Stimulated activated CD8-positive, alpha-beta memory T cell treated with anti-CD3 and anti-CD28 coated beads, Interleukin-12 subunit alpha, Interleukin-12 subunit beta, amount 100 ng/mL, for 4 hours (primary cell): ENCODE measurements at places on chromosomes 1 and 21.

GRCh38 chr1:37537378-37537777 is 16.7 kb downstream of the SNIP1 start:
- DNase-seq: no peak

- no peak for DNase-seq
Measured at GRCh38 chr1:113252166-113252565, 138.1 kb upstream of the MAGI3 start.

DNA sequence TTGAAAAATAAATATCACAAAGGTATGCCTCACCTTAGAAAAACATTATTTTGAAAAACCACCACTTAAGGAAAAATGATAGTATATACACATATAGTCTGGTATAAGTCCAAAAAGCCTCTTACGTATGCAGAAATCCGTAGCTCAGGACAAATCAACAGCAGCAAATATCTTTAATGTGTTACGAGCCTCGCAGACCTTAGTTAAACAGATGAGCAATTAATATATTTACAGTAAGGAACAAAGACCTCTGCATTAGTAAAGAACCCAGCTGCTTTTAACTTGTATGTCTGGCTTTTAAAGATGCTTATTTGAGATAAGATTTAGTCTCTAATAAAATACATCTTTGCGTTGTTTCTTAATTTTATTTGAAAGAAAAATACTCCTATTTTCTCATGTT is 79.9 kb upstream of the CHRM3 start:
- DNase-seq: no peak

DNA sequence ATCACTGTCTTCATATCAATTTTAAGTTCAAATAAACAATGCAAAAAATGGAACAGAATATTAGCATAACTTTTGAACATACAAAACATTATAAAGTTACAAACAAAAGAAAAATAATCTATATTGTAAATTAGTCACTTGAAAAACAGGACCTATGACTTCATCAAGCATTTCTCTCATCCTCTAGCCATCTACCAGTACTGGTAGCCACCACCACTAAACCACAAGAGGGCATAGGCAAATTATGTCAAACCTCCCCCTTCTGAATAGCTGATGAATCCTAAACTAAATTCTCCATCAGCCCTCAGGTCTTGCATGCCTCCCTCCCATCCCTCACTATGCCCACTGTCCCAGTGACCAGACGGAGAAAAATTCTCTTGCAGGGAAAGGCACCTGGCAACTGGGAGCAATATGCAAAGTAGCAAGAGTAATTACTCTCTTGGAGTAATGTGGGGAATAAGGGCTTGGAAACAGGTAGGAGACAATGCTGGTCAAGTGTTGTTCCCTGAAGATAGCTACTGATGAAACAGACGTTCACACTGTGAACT is 37.1 kb downstream of the SSX2IP start:
- no peak for DNase-seq

DNA sequence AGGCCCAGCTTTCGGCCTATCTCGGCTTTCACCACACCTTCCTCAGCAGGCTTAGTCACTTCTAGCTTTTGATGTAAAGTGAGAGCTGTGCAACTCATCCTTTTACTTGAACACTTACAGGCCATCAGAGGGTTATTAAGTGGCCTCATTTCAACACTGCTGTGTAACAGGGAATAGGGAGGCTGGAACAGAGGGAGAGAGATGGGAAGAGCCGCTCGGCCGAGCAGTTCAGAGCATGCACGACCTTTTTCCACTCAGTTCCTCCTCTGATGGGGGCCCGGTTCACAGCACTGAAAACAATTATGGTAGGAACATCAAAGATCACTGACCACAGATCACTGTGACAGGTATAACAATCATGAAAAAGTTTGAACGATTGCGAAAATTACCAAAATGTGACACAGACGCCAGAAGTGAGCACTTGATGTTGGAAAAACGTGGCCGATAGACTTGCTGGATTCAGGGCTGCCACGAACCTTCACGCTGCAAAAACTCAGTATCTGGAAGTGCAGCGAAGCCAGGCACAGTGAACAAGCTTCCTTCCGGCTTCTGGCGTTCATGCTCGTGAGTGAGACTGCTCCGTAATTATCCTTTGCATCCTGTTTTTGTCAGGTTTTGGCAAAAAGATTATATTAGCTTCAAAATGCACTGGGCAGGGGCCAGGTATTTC is 28.6 kb downstream of the AGPAT3 start:
- no peak for DNase-seq

DNA sequence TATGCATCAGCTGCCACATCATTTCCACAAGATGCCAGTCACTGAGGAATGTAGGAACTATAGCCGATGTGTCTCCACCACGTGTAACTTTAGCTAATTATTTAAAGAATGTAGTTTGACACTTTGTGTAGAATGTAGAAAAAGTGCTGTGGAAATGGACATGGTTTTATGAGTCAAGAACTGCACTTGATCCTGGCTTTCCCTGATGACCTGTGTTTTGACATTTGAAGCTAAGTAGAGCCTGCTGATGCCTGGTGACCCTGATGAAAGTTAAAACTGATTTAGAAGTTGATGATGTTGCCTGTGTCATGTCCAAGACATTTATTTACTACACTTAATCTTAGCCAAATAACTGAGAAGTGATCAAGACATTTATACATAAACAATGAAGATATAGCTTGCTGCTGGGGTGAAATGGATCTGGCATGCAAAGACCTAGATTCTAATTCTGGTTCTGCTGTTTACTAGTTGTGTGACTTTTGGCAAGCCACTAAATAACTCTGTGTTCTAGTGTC is 4.4 kb upstream of the OSBPL9 start:
- DNase-seq: no peak
